ENCODE measurements at places on chromosomes 13 and 19. TPM values are rescaled to one million over a fixed set of nuclear protein-coding genes. Genes with fewer than 3 reads are reported as not detected.
A peak's percentile ranks its signal among the peaks of the same experiment; 100 is the strongest.

- H3K4me3 ChIP-seq = no peak overlapping the region
- no peak overlapping the region for H3K27ac ChIP-seq
- peaks cover 3% of the 10 kb centered on the region for H3K27me3 ChIP-seq
- no peaks in the 10 kb centered on the region for H3K36me3 ChIP-seq
- no peaks in the 10 kb centered on the region for H3K4me1 ChIP-seq
- no peak for DNase-seq
These were observed 5.5 kb upstream of the AMER2 start for GRCh38 chr13:25177636-25178035.

Gene RNF225
- total RNA-seq = 1.2 TPM

Gene RNF113B
- not detected for total RNA-seq

- no peak for DNase-seq
- H3K27me3 ChIP-seq = no peaks in the 10 kb centered on the region
- H3K27ac ChIP-seq = peak overlapping the region; percentile 76
- peaks cover 6% of the 10 kb centered on the region for H3K4me1 ChIP-seq
- H3K4me3 ChIP-seq = peak overlapping the region; percentile 83
- H3K36me3 ChIP-seq = no peaks in the 10 kb centered on the region
These were observed 755 bp upstream of the RAB3A start for GRCh38 chr19:18204394-18205199.

GRCh38 chr13:32428581-32429432, 877 bp upstream of the N4BP2L1 start:
- H3K27ac ChIP-seq = no peak overlapping the region
- no peaks in the 10 kb centered on the region for H3K36me3 ChIP-seq
- H3K4me3 ChIP-seq = peak overlapping the region; percentile 83
- no peak for DNase-seq
- no peaks in the 10 kb centered on the region for H3K27me3 ChIP-seq
- peaks cover 4% of the 10 kb centered on the region for H3K4me1 ChIP-seq

- H3K4me3 ChIP-seq = no peak overlapping the region
- no peak for DNase-seq
- H3K4me1 ChIP-seq = no peaks in the 10 kb centered on the region
- H3K36me3 ChIP-seq = no peaks in the 10 kb centered on the region
- no peaks in the 10 kb centered on the region for H3K27me3 ChIP-seq
These were observed 5.6 kb downstream of the TEX29 start for GRCh38 chr13:111325941-111326620.

Gene SCEL
- not detected for total RNA-seq

DNA sequence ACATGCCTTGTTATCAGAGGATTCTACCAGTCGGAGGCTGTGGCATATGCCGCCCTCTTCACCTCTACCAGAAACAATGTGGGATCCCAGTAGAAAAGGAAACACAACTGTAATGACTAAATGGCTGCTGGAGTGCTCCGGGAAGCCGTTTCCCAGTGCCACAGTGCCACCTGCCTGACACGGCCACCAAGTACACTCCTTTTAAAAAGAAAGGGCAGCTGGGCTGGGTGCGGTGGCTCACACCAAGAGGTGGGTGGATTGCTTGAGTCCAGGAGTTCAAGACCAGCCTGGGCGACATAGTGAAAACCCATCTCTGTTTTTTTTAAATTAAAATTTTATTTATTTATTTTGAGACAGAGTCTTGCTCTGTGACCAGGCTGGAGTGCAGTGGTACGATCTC, 67.3 kb downstream of the TRPM4 start:
- no peaks in the 10 kb centered on the region for H3K4me1 ChIP-seq
- no peaks in the 10 kb centered on the region for H3K27me3 ChIP-seq
- no peaks in the 10 kb centered on the region for H3K36me3 ChIP-seq
- H3K27ac ChIP-seq = no peak overlapping the region

- no peak overlapping the region for H3K27ac ChIP-seq
- H3K4me3 ChIP-seq = no peak overlapping the region
- no peak for DNase-seq
- H3K4me1 ChIP-seq = no peaks in the 10 kb centered on the region
These were observed 852.0 kb downstream of the DACH1 start for GRCh38 chr13:71015021-71015420.

- no peaks in the 10 kb centered on the region for H3K36me3 ChIP-seq
- H3K27me3 ChIP-seq = no peaks in the 10 kb centered on the region
- H3K27ac ChIP-seq = no peak overlapping the region
- H3K4me1 ChIP-seq = no peaks in the 10 kb centered on the region
- no peak overlapping the region for H3K4me3 ChIP-seq
- no peak for DNase-seq
These were observed 33.1 kb downstream of the MYO16 start for GRCh38 chr13:108662528-108662927.

GRCh38 chr13:84413016-84413415, 530.7 kb upstream of the SLITRK1 start:
- no peaks in the 10 kb centered on the region for H3K36me3 ChIP-seq
- H3K4me3 ChIP-seq = no peak overlapping the region
- H3K4me1 ChIP-seq = no peaks in the 10 kb centered on the region
- no peaks in the 10 kb centered on the region for H3K27me3 ChIP-seq
- DNase-seq = no peak

Gene RGS9BP
- total RNA-seq = 0.26 TPM

GRCh38 chr13:41461527-41462139, 4.3 kb downstream of the RGCC start:
- no peak overlapping the region for H3K4me3 ChIP-seq
- H3K4me1 ChIP-seq = peaks cover 2% of the 10 kb centered on the region
- DNase-seq = no peak
- peaks cover 26% of the 10 kb centered on the region for H3K27me3 ChIP-seq
- no peaks in the 10 kb centered on the region for H3K36me3 ChIP-seq
- H3K27ac ChIP-seq = no peak overlapping the region

GRCh38 chr19:11137542-11138384, 17.8 kb downstream of the SPC24 start:
- H3K27me3 ChIP-seq = no peaks in the 10 kb centered on the region
- H3K4me3 ChIP-seq = peak overlapping the region; percentile 9
- no peak for DNase-seq
- no peak overlapping the region for H3K27ac ChIP-seq
- no peaks in the 10 kb centered on the region for H3K36me3 ChIP-seq
- H3K4me1 ChIP-seq = peaks cover 17% of the 10 kb centered on the region

DNA sequence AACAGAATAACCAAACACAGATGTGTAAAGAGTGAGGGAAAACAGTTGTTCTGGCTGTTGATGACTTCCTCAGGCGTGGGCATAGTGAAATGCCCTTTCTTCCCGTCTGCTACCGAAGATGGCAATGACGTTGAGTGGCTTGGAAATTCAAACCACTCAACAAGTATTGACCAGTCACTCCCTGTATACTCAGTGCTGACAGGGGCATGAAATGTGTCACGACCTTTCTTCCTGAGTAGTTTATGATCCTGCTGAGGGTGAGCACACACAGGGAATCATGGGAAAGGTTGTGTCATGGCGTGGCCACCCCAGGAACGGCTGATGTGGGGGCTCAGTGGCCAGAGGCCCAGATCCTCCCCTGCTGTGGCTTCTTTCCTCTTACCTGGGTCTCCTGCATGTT, 87.8 kb upstream of the C1QTNF9B start:
- H3K36me3 ChIP-seq = no peaks in the 10 kb centered on the region
- no peak for DNase-seq
- no peaks in the 10 kb centered on the region for H3K4me1 ChIP-seq

- H3K27me3 ChIP-seq = no peaks in the 10 kb centered on the region
- H3K36me3 ChIP-seq = peaks cover 16% of the 10 kb centered on the region
- H3K4me1 ChIP-seq = peaks cover 36% of the 10 kb centered on the region
- DNase-seq = peak; percentile 83
- no peak overlapping the region for H3K27ac ChIP-seq
- H3K4me3 ChIP-seq = no peak overlapping the region
These were observed 7.7 kb downstream of the NDUFB7 start for GRCh38 chr19:14563989-14564651.

DNA sequence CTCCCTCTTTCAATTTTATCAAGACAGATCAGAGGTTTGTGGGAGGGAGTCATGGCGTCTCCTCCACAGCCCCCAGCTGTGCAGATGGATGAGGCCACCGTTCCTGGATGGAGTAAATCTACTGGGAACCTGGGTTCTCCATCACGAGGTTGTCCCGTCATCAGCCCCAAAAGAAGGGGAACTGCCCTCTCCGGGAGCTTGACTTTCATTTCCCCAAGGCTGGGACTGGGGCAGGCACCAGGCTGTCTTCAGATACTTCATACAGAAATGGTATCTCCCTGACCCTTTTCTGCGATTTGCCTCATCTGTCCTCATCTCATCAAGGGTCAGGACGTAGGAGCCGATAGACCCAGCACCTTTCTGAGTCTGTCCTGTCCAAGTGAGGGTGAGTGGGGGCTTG, 9.8 kb downstream of the LILRB2 start:
- H3K27me3 ChIP-seq = no peaks in the 10 kb centered on the region
- DNase-seq = no peak
- no peaks in the 10 kb centered on the region for H3K4me1 ChIP-seq
- no peak overlapping the region for H3K27ac ChIP-seq
- H3K36me3 ChIP-seq = no peaks in the 10 kb centered on the region

Gene ZNF382
- total RNA-seq = 4.2 TPM

Gene SPRYD7
- total RNA-seq = 3.3 TPM

GRCh38 chr13:99022941-99023340, 45.1 kb upstream of the DOCK9 start:
- H3K4me1 ChIP-seq = no peaks in the 10 kb centered on the region
- H3K4me3 ChIP-seq = no peak overlapping the region
- no peak for DNase-seq
- H3K27me3 ChIP-seq = no peaks in the 10 kb centered on the region
- no peaks in the 10 kb centered on the region for H3K36me3 ChIP-seq
- H3K27ac ChIP-seq = no peak overlapping the region

GRCh38 chr19:10001899-10002298, 8.4 kb downstream of the COL5A3 start:
- no peak overlapping the region for H3K27ac ChIP-seq
- no peaks in the 10 kb centered on the region for H3K4me1 ChIP-seq
- H3K27me3 ChIP-seq = no peaks in the 10 kb centered on the region
- no peak overlapping the region for H3K4me3 ChIP-seq
- DNase-seq = no peak

GRCh38 chr13:51643882-51644281, 59.6 kb downstream of the WDFY2 start:
- peak overlapping the region; percentile 38 for H3K27ac ChIP-seq
- H3K27me3 ChIP-seq = no peaks in the 10 kb centered on the region
- no peaks in the 10 kb centered on the region for H3K36me3 ChIP-seq
- peaks cover 13% of the 10 kb centered on the region for H3K4me1 ChIP-seq
- H3K4me3 ChIP-seq = no peak overlapping the region

- no peak for DNase-seq
- peaks cover 1% of the 10 kb centered on the region for H3K27me3 ChIP-seq
- H3K4me3 ChIP-seq = no peak overlapping the region
- H3K36me3 ChIP-seq = no peaks in the 10 kb centered on the region
- H3K4me1 ChIP-seq = no peaks in the 10 kb centered on the region
These were observed 50.8 kb downstream of the GPALPP1 start for GRCh38 chr13:45040173-45040572.

GRCh38 chr13:96431044-96431581, 341.2 kb downstream of the HS6ST3 start:
- H3K4me3 ChIP-seq = no peak overlapping the region
- no peak for DNase-seq
- H3K4me1 ChIP-seq = no peaks in the 10 kb centered on the region

GRCh38 chr13:103540382-103540765, 474.2 kb upstream of the SLC10A2 start:
- no peak overlapping the region for H3K4me3 ChIP-seq
- no peaks in the 10 kb centered on the region for H3K36me3 ChIP-seq
- H3K4me1 ChIP-seq = no peaks in the 10 kb centered on the region
- DNase-seq = no peak
- H3K27ac ChIP-seq = no peak overlapping the region
- H3K27me3 ChIP-seq = no peaks in the 10 kb centered on the region

Gene MEDAG
- 2.1 TPM for total RNA-seq

GRCh38 chr13:45615501-45616101, at the start of gene ERICH6B:
ERICH6B (minus strand) TSS chr13:45615739; CDS start chr13:45597005, 18,734 bp downstream.
- H3K4me1 ChIP-seq = peaks cover 10% of the 10 kb centered on the region
- peak; percentile 67 for DNase-seq
- no peaks in the 10 kb centered on the region for H3K36me3 ChIP-seq

Gene DPF1
- total RNA-seq = 15.2 TPM

DNA sequence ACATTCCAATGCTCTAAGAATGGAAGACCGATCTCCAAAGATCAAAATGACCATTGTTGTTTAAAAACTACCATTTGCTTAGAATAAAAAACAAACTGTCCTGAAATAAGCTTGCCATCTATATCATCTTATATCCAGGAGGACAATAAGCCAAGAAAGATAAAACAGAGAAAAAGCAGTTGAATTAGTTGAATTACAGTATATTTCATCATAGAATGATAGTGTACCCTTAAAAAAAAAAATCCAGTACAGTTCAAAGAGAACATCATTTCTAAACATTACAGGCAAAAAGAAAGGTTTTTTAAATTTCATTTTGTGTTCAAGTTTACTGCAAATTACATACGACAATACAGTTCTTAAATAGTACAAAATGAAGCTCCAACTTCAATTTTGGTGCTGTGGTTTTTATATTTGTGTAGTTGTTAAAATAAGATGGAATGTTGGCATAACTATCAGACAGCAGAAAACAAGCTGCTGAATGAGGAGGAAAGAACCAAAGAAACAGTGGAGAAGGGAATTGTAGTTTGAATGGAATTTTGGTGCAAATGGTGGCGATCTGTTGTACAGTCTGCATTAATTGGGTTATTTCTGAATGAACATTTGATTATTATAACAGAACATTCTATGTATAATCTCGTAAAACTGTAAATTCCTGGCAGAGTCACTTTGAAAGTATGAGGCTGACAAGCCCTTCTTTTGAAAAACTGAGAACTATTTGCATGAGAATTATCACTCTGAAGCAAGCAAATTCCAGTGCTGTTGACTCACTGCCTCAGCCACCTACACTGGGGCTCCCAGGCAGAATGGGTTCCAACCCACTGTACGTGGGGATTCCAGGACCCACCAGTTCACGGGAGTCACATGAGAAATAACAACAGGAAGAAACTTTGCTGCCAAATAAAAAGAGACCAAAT, 37.7 kb downstream of the LHFPL6 start:
- H3K4me1 ChIP-seq = peaks cover 9% of the 10 kb centered on the region
- DNase-seq = no peak
- H3K27me3 ChIP-seq = no peaks in the 10 kb centered on the region
- H3K36me3 ChIP-seq = no peaks in the 10 kb centered on the region
- no peak overlapping the region for H3K27ac ChIP-seq
- H3K4me3 ChIP-seq = no peak overlapping the region

GRCh38 chr13:104979281-104980030, 1556.0 kb downstream of the EFNB2 start:
- no peaks in the 10 kb centered on the region for H3K4me1 ChIP-seq
- H3K4me3 ChIP-seq = no peak overlapping the region
- no peak for DNase-seq
- no peak overlapping the region for H3K27ac ChIP-seq

Data from H1 (cell line).